ENCODE measurements at places on chromosomes 12 and 14.

- no peak for DNase-seq
Measured at GRCh38 chr14:91919814-91920213, 27.7 kb downstream of the FBLN5 start.

GRCh38 chr14:99357151-99357915 is 85.3 kb upstream of the BCL11B start:
- DNase-seq = no peak

- DNase-seq = no peak
Measured at GRCh38 chr12:45611061-45611460, 118.4 kb upstream of the ARID2 start.

- DNase-seq = no peak
Measured at GRCh38 chr12:92568691-92569090, 134.1 kb upstream of the PLEKHG7 start.

DNA sequence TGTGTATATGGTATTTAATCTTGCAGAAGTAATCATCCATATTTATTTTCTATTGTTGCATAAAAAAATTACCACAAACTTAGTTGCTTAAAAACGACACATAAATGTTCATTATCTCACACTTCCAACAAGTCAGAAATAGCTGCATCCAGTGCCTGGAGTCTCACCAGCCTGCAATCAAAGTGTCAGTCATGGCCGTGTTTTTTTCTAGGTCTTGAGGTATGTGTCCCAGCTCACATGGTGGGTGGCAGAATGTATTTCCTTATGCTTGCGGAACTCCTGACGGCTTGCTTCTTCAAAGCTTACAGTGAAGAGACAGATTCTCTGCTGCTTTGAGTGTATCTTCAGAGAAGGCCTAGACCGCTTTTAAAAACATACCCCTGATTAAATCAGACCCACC is 670.2 kb upstream of the LMO3 start:
- no peak for DNase-seq

DNA sequence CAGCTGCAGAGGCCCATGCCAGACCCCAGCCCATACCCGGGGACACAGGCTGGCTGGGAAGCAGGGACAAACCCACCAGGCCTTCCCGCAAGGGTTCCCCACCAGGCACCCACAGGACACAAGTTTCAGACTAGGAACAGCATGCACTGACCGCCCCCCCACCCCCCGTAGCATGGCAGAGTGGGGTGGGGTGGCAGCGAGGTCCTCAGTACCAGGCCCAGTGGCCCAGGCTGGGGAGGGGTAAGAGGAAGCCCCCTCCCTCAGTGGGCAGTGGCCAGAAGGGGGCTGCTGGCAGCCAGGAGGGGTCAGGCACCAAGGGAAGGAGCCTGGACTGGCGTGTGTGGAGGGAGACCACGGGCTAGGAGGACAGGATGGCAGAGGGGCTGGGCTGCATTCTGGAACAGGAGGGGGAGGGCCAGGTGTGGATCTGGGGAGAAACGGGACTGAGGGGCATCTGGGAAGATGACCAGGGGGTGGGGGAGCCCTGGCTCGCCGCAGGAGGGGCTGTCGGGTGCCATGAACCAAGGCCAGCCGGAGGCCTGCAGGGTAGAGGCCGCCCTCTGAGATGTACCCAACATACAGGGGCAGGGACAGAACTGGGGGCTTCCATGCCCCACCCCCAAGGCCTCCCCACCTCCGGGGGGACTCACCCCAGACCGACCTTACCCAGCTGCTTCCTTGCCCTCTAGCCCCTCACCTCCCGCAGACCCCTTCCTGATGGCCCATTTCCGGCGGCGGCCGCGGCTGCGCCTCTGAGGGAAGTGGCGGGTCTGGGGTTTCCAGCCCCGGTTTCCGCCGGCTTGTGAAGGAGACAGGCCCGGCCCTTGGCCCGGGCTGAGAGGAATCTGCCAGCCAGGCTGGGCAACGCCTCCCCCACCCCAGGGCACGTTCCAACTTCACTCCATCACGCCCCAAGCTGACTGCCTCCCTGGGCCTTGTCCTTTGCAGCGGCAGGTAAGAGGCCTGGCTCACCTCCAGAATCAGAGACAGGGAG is 5.6 kb upstream of the JAG2 start:
- no peak for DNase-seq

GRCh38 chr14:68018598-68018997 is 199.0 kb downstream of the RAD51B start:
- DNase-seq = no peak

- DNase-seq = no peak
Measured at GRCh38 chr14:89011355-89012281, 187.2 kb downstream of the TTC8 start.

- DNase-seq = no peak
Measured at GRCh38 chr12:50119387-50119786, 7.4 kb downstream of the COX14 start.

- no peak for DNase-seq
Measured at GRCh38 chr12:14618983-14619382, 51.3 kb upstream of the PLBD1 start.

GRCh38 chr12:90126125-90126524 is 417.5 kb upstream of the ATP2B1 start:
- DNase-seq = no peak

GRCh38 chr14:89364316-89364715 is 52.7 kb downstream of the FOXN3 start:
- no peak for DNase-seq

GRCh38 chr12:79455286-79455685 is 235.5 kb downstream of the PAWR start:
- DNase-seq = no peak

- DNase-seq = no peak
Measured at GRCh38 chr14:101351769-101352168, 209.5 kb upstream of the DIO3 start.

- no peak for DNase-seq
Measured at GRCh38 chr12:25677232-25677937, 124.3 kb upstream of the LMNTD1 start.

- DNase-seq = no peak
Measured at GRCh38 chr12:104680491-104680890, 223.7 kb downstream of the CHST11 start.
